Daoy (cell line): ENCODE measurements at places on chromosomes 5 and 9. TPM values are rescaled to one million over a fixed set of nuclear protein-coding genes. Genes with fewer than 3 reads are reported as not detected.

- DNase-seq = no peak
Measured at GRCh38 chr5:73899055-73899454, 273.1 kb downstream of the ARHGEF28 start.

The ZBED3 gene
- 1.3 and 4.1 TPM in 2 replicates for total RNA-seq

- no peak for DNase-seq
Measured at GRCh38 chr5:87139795-87140194, 127.9 kb upstream of the RASA1 start.

DNA sequence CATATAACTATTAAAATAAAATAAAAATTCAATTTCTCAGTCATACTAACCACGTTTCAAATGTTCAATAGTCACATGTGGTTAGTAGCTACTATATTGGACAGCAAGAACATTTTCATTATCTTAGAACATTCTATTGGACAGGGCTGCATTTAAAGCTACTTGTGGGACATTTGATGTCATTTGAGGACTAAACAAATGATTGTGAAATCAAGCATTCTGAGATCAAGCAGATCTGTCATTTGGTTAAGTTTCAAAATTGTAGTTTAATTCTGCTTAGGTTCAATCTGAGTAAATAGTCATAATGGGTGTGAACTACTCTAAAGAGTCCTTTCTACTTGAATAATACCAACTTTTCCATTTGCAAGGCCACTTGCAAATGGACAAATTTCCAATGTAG, 226.9 kb upstream of the C9orf72 start:
- DNase-seq = no peak

The GFRA3 gene
- total RNA-seq = not detected in 2 replicates

GRCh38 chr9:123772374-123772773, 157.6 kb downstream of the DENND1A start:
- DNase-seq = no peak

- DNase-seq = peak; percentile 22
Measured at GRCh38 chr9:100322954-100323536, 29.7 kb downstream of the TEX10 start.

- DNase-seq = peak; percentile 26
Measured at GRCh38 chr9:36136894-36137391, 410 bp downstream of the GLIPR2 start.

DNA sequence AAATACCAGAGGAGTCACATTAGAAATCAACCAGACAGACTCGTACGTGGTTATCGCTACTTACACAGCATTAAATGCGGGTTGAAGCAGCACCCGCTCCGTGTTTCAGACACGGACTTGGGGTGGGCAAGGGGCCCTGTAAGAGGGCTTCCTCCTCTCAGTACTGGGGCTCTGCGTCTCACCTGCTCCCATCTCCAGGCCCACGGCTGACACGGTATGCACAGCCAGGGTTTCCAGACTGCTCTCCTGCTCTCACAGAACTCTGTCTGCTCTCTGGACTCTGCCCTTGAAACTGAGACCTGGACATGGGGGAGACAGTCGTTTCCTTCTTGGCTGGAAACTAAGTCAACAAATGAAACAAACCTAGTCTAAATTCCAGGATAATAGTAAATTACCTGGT, 24.7 kb upstream of the RASGEF1C start:
- no peak for DNase-seq

GRCh38 chr5:150278046-150278730, 11.4 kb downstream of the CAMK2A start:
- DNase-seq = peak; percentile 38

DNA sequence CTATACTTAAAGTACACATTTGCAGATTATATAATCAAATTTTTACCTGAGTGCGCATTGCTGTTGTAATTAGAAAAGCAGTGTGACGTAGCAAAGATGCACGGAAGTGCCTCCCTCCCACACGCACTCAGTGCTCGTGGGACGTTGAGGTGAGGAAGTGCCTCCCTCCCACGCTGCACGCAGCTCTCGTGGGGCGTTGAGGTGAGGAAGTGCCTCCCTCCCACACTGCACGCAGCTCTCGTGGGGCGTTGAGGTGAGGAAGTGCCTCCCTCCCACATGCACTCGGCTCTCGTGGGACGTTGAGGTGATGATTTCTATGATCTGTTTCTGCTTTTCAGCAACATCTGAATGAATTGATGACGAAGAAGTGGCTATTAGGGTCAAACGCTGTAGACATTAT, 21.0 kb downstream of the EXOC3 start:
- DNase-seq = no peak

GRCh38 chr5:72892846-72893245, 63.0 kb upstream of the FCHO2 start:
- DNase-seq = no peak

GRCh38 chr9:105219291-105219805, 25.1 kb upstream of the SLC44A1 start:
- DNase-seq = no peak

The TBC1D13 gene
- 12.9 and 13.1 TPM in 2 replicates for total RNA-seq
